GM04504 (cell line): ENCODE measurements at places on chromosomes 12 and 14.

DNA sequence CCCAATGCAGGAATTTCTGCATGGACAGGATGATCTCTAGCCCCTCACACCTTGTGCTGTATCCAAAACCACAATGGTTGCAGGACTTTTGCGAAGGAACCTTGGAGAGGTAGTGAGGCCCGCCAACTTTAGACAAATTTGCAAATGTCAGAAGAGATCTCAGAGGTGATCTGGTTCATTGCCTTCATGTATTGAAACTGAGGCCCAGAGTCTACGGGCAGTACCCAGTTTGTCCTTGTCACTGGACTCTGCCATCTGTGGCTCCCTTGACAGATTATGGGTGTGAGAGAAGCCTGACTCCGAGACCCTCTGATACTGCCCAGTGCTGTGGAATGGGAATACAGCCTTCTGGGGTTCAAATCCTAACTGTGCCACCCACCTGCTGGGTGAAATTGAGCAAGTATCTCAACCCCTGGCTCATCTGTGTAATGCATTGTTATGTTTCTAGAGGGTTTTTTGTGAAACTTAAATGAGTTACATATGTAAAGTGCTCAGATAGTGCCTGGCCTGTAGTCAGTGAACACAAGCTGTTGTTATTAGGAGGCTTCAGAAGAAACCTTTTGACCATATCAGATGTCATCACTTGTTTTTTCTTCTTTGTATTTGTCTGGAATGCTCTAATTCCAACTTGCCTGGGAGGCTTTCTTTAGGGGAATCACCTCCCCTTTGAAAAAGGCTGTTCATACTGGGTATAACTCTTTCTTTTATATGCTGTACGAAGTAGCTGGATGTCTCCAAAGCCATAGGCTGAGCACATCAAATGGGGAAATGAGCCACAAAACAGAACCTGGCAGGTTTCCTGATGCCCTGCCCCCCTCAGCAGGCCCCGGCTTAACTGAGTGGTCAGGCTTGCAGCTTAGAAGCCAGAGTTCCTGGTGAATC, 71.4 kb upstream of the SRSF5 start:
- no peak for DNase-seq

DNA sequence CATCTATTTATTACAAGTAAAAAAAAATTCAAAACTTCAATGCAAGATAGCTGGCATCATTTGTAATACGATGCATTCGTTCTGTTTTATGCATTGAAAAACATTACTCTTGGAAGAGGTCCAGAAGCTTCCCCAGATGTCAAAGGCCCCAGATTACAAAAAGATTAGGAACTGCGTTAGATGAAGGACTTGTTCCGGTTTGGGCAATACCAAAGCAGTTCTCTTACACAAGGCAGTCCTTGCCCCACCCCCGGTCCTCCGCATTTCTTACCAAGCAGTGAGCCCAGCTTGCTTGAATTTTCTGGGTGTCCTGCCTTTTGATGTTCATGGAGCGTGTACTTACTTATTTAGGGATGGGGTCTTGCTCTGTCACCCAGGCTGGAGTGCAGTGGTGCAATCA, 4.8 kb upstream of the HVCN1 start:
- DNase-seq: no peak

DNA sequence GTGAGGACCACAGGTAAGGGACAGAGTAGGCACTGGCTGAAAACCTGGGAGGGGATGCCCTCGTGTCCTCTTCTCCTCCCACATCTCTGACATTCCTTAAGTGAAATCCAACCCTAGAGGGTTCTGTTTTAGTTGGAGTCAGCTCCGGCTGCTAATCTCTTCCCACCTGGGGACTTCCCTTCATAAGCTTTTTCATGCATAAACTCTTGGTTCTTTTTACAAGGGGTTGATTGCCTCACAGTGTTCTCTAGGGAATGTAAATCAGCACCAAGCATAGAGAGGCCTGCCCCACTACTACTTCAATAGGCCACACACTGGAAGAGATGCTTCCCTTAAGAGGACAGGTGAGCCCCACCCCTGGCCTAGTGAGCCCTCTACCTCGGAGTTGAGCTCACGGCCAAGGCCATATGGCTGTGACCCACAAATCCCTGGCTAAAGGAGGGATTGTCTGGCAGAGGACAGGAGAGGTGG, 3.2 kb upstream of the SYNDIG1L start:
- DNase-seq: no peak

GRCh38 chr14:81276073-81277069, 55.6 kb upstream of the GTF2A1 start:
- DNase-seq: no peak

DNA sequence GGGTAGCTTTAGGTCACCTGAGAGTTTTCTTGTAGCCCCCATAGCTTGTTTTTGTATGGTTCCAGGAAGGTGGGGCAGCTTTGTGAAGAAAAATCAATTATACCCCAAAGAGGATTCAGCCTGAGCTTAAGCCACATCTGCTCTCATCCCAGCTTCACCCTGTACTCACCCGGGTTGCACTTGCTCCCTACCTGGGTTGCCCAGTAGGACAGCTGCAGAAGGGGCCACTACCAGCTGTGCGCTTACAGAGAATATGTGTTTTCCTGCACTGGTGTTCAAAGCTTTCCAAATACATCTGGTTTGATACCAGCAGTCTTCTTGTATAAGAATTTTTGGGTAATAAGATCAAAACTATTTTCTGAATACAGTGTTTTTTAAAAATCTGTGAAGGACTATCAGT, 3.0 kb upstream of the SLC38A1 start:
- DNase-seq: no peak
